ENCODE measurements at places on chromosomes 7 and 10. TPM values are rescaled to one million over a fixed set of nuclear protein-coding genes. Genes with fewer than 3 reads are reported as not detected.
A peak's percentile ranks its signal among the peaks of the same experiment; 100 is the strongest.

Gene GPR26
- 0.09 TPM for total RNA-seq

Gene ADAM12
- total RNA-seq = 126 TPM

Gene OR2F1
- not detected for total RNA-seq

Gene ANKRD61
- total RNA-seq = 0.18 TPM

Gene PRSS2
- total RNA-seq = not detected

Gene CPA2
- not detected for total RNA-seq

Gene AQP1
- 10.0 TPM for total RNA-seq

Gene GIMAP6
- not detected for total RNA-seq

Gene OLAH
- not detected for total RNA-seq

DNA sequence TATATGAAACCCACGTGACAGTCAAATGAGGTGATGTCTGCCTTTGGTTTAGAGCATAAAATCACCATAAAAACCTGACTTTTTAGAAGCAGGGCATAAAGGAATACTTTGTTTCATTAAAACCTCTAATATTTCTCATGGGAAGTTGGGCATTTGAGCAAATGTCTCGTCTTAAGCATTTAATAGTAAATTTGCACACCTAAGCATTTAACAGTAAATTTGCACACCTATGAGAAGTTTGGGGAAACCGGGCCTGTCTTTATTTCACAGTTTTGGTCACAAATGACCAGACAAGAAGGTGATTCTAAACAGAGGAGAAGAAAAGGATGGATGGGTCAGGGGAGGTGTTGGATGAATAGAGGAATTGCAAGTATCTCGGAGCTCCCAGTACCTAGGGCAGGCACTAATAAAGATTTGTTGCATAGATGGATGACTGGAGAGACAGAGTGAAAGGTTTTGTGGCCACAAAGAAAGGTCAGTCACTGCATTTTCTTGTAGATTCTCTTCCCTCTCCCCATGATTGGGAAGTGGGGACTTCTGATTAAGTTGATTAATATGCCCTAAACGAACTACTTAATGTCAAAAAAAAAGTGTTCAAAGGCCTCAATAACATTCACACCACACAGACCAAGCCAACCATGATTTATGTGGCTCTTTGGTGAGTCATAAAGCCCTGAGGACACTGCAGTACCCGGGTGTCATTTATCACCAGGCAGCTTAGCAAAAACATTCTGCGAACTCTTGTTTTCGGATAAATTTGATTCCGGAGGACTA lies 158.2 kb downstream of the SPAG6 start:
- H3K4me3 ChIP-seq = no peak overlapping the region
- H3K4me1 ChIP-seq = no peaks in the 10 kb centered on the region
- peak; percentile 63 for DNase-seq
- H3K27me3 ChIP-seq = peaks cover 9% of the 10 kb centered on the region
- H3K36me3 ChIP-seq = no peaks in the 10 kb centered on the region

GRCh38 chr7:91567081-91568012 lies 303.1 kb downstream of the FZD1 start:
- peak; percentile 50 for DNase-seq
- H3K4me1 ChIP-seq = peaks cover 2% of the 10 kb centered on the region
- H3K4me3 ChIP-seq = no peak overlapping the region
- H3K27me3 ChIP-seq = no peaks in the 10 kb centered on the region
- H3K36me3 ChIP-seq = no peaks in the 10 kb centered on the region

DNA sequence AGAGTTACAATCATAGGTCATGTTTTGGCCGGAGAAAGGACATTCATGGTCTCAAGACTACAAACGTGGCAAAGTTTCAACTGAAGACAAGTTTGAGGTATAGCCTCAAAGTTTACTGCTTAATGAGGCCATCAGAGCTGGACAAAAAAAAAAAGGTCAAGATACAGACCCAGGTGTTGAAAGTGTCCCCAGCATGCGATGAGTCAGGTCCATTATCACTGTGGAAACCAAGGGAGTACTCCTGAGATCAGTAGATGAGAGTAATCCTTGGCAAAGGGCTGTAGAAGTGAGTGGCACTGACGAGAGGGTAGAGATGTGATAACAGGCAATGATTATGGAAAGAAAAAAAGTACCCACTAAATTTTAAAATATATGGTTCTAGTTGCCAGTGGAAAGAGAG lies 80.1 kb upstream of the LRRN3 start:
- H3K4me1 ChIP-seq = no peaks in the 10 kb centered on the region
- H3K27me3 ChIP-seq = no peaks in the 10 kb centered on the region
- no peak for DNase-seq
- no peak overlapping the region for H3K4me3 ChIP-seq

- no peaks in the 10 kb centered on the region for H3K4me1 ChIP-seq
- no peak for DNase-seq
- no peaks in the 10 kb centered on the region for H3K27me3 ChIP-seq
- no peak overlapping the region for H3K27ac ChIP-seq
- no peak overlapping the region for H3K4me3 ChIP-seq
Observed at GRCh38 chr7:111012149-111012548, 78.8 kb upstream of the LRRN3 start.

DNA sequence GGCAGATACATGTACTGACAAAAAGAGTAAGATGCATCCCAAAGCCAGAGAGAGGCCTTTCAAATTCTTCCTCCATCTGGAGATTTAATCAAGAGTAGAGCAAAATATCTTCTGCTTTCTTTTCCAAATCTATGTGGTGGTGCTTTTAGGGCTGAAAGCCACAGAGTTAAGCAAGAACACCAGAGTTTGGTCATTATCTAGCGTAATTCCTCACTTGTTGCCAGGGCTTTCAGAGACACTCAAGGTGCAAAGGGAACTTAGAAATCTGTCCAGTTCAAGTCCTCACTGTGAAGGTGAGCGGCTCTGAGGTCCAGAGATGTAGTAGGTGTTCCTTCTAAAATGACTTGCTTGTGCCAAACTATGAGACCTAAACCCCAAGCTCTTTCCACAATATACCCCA lies 10.9 kb upstream of the NFE2L3 start:
- H3K4me1 ChIP-seq = peaks cover 6% of the 10 kb centered on the region
- H3K27me3 ChIP-seq = no peaks in the 10 kb centered on the region
- no peak for DNase-seq
- H3K4me3 ChIP-seq = no peak overlapping the region

DNA sequence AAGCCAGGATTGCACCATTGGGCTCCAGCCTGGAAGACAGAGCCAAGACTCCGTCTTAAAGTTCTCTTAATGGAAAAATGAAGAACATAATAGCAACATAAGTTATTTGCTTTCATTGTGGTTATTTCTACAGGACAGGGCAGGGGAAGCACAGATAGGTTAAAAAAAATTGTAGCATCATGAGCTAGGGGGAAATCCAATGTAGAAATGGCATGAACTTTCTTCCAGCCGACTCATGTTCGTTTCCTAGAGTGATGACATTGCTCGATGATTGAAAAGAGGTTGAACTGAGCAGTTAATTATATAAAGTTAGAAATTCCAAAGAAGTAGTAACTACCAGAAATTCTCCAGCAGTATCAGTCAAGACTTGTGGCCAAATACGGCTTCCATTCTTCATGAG lies 64.9 kb downstream of the DAGLB start:
- no peak overlapping the region for H3K4me3 ChIP-seq
- peaks cover 13% of the 10 kb centered on the region for H3K36me3 ChIP-seq
- peaks cover 39% of the 10 kb centered on the region for H3K4me1 ChIP-seq

DNA sequence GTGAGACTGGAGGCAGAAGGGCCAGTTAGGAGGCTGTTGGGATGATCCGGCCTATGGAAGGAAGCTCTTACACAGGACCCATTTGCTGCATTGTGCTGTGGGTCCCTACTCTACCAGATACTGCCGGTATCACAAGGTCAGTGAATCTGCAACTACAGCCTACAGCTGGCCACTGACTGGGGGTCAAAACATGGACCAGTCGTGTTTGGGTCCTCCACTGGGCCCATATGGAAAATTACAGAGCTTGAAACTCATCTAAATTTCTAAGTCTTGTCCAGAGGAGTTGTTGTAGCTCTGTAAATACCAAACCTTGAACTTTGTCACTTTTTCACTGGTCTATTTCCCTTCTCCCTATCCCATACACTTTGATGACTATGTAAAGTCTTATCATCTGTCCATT lies 5.6 kb upstream of the NUP205 start:
- H3K27ac ChIP-seq = no peak overlapping the region
- DNase-seq = no peak
- H3K4me3 ChIP-seq = no peak overlapping the region
- H3K27me3 ChIP-seq = peaks cover 5% of the 10 kb centered on the region
- no peaks in the 10 kb centered on the region for H3K4me1 ChIP-seq

DNA sequence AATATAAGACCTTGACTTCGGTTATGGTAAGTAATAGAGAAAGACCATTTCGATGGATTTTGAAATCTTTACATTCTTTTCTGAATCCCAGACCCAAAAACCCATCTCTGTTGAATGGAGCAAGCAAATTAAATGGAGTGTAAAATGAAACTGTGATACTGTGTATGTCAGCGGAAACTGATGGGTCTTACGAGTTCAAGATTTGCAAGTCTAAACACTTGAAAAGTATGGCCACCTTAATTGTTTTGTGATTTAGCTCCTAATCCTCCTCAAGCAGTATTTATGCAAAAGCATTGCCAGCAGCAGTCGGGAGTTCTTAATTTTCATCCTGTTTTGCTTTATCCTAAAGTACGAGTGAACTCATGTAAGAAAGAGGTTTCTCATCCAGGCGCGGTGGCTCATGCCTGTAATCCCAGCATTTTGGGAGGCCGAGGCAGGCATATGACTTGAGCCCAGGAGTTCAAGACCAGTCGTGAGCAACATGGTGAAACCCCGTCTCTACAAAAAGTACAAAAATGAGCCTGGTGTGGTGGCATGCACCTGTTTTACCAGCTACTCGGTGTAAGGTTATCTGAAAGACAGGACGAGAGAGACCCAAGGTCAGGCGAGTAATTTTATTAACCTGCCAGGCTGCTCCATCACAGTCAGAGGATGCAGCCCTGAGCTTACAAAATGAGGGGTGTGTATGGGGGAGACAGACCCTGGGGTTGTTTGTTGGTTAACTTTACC lies 5.8 kb upstream of the DHTKD1 start:
- peaks cover 8% of the 10 kb centered on the region for H3K4me1 ChIP-seq
- no peaks in the 10 kb centered on the region for H3K36me3 ChIP-seq
- H3K4me3 ChIP-seq = no peak overlapping the region

DNA sequence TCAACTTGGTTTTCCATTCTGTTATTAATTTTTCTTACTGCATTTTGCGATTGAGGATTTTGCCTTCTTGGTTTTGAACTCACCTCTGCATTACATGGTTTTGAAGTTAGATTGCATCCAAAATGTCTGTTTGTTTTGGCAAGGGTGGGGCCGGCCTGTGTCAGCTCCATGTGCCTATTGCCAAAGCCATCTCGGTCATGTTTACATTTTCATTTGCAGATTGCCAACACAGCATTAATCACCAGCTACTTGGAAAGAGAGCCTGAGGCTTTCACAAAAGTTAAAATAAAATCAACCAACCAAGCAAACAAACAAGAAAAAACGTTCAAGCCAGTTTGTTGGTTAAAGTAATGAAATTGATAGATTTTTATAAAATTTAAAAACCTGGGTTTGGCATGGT lies 695.8 kb downstream of the TYW1 start:
- no peak overlapping the region for H3K4me3 ChIP-seq
- DNase-seq = peak; percentile 6
- H3K27ac ChIP-seq = no peak overlapping the region
- H3K27me3 ChIP-seq = no peaks in the 10 kb centered on the region
- no peaks in the 10 kb centered on the region for H3K4me1 ChIP-seq

- no peak overlapping the region for H3K4me3 ChIP-seq
- H3K4me1 ChIP-seq = no peaks in the 10 kb centered on the region
- H3K27ac ChIP-seq = no peak overlapping the region
- H3K27me3 ChIP-seq = no peaks in the 10 kb centered on the region
- no peak for DNase-seq
- H3K36me3 ChIP-seq = no peaks in the 10 kb centered on the region
Observed at GRCh38 chr7:69612981-69613380, 14.7 kb downstream of the AUTS2 start.

DNA sequence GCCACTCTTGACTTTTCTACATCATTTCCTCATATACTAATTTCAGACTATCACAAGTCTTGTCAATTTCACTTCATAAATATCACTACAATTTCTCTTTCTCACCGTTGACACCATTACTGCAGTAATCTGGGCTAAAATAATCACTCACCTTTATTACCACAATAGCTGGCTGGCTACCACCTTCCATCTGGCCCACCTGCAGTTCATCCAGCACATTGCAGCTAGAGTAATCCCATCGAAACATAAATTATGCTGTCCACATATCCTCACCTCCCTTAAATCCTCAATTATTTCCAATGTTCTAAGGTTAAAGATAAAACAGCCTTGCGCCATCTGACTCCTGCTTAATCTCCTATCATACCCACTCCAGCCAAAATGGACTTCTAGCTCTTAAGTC lies 16.0 kb downstream of the DGKB start:
- H3K4me3 ChIP-seq = no peak overlapping the region
- H3K4me1 ChIP-seq = no peaks in the 10 kb centered on the region
- DNase-seq = no peak

- DNase-seq = no peak
- H3K27ac ChIP-seq = no peak overlapping the region
- peaks cover 5% of the 10 kb centered on the region for H3K27me3 ChIP-seq
- H3K4me3 ChIP-seq = no peak overlapping the region
Observed at GRCh38 chr10:5482016-5482415, 17.4 kb downstream of the CALML5 start.

- peaks cover 25% of the 10 kb centered on the region for H3K4me1 ChIP-seq
- H3K27ac ChIP-seq = peak overlapping the region; percentile 74
- H3K27me3 ChIP-seq = no peaks in the 10 kb centered on the region
- no peaks in the 10 kb centered on the region for H3K36me3 ChIP-seq
Observed at GRCh38 chr7:99141841-99142726, 1.8 kb downstream of the SMURF1 start.

DNA sequence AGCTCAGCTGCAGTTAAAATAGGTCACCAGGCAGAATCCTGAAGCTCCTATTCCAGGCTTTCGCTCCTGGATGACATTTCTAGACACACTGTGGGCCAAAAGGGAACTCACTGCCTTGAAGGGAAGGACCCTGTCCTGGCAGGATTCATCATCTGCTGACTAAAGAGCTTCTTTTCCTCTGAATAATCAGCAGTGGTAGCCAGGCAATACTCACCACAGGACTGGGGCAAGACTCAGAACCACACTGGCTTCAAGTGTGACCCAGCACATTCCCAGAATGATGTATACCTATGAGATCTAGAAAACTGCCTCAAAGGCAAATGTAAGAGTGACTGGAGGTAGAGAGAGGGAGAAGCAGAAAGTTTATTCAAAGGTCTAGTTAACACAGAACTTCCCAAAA lies 29.5 kb upstream of the EBF3 start:
- H3K27ac ChIP-seq = no peak overlapping the region
- no peaks in the 10 kb centered on the region for H3K27me3 ChIP-seq
- peak; percentile 60 for DNase-seq
- H3K4me3 ChIP-seq = no peak overlapping the region
- H3K4me1 ChIP-seq = no peaks in the 10 kb centered on the region

DNA sequence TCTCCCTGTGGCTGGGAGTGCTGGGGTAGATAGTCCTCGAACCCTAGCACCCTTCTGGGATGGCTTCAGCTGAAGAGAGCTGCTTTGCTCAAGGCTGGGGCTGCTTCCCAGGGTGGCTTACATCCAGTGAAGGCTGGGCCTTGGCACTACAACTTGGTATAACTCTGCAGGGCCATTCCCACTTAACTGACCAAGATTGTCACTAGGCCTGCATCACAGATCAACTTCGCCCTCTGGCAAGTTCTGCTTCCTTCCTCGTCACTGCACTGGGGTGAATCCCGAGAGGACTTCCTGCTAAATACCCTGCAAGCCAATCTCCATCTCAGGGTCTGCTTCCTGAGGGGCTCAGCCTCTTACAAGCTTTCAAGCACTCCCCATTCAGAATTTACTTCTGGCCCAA lies 195.2 kb downstream of the DOCK4 start:
- H3K27ac ChIP-seq = no peak overlapping the region
- H3K27me3 ChIP-seq = no peaks in the 10 kb centered on the region
- H3K36me3 ChIP-seq = no peaks in the 10 kb centered on the region
- H3K4me3 ChIP-seq = no peak overlapping the region
- H3K4me1 ChIP-seq = no peaks in the 10 kb centered on the region
